ENCODE measurements at places on chromosomes 6 and 20. TPM values are rescaled to one million over a fixed set of nuclear protein-coding genes. Genes with fewer than 3 reads are reported as not detected.

DNA sequence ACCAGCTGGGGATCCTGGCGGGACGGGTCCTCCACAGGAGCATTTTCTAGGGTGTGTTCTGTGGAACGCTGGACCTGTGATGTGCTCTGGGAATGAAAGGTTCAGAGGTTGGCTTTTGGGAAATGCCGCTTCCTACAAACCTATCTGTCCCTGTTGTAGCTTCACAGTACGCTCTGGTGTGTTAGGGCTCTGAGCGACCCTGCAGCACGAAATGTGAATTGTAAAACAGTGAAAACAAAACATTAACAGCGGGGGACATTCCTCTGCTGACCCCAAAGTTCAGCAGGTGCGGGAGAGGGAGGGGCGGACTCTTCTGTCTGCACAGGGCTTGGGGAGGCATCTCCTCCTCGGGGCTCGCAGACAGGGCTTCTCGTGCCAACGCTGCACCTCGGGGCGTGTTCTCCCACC lies 155.9 kb downstream of the NRN1 start:
- DNase-seq, result no peak

DNA sequence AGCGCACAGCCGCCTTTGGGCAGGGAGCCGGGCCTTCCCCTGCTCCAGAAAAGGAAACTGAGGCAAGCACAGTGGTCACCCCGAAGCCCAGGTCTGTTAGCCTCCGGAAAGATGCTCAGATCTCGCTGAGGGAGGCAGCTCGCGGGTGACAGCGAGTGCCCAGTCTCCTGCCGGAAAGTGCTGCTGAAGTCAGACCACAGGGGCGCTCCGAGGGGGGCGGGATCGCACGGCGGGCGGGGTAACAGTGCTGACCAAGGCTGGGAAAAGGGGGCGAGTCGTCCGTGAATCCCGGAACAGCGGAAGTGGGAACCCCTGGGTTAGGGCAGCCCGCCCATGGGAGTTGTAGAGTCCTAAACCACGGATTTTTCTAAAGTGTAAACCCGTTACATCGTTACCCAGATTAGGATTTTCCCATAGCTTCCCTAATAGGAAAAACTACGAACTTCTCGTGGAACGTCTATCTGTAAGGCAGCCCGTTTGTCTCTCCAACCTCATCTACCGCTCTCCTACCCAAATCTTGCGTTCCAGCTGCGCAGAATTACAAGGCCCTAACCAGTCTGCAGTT lies 504 bp downstream of the VPS16 start:
- DNase-seq, result peak; percentile 39

DNA sequence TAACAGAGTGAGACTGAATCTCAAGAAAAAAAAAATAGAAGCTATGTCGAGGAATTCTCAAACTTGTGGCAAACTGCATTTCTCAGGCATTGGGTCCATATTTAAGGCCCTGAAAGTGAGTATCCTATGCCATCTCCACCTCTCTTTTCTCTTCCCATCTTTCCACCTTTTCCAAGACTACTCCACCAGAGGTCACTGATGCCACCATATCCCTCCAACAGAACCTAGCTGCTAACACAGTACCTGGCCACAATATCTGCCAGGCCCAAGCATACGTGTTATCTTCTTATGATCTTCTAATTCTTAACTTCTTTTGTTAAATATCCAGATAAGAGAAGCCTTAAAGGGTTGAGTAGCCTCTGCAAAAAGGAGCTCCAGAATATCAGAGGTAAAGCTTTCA lies 8.2 kb upstream of the ADGRF4 start:
- no peak for DNase-seq

DNA sequence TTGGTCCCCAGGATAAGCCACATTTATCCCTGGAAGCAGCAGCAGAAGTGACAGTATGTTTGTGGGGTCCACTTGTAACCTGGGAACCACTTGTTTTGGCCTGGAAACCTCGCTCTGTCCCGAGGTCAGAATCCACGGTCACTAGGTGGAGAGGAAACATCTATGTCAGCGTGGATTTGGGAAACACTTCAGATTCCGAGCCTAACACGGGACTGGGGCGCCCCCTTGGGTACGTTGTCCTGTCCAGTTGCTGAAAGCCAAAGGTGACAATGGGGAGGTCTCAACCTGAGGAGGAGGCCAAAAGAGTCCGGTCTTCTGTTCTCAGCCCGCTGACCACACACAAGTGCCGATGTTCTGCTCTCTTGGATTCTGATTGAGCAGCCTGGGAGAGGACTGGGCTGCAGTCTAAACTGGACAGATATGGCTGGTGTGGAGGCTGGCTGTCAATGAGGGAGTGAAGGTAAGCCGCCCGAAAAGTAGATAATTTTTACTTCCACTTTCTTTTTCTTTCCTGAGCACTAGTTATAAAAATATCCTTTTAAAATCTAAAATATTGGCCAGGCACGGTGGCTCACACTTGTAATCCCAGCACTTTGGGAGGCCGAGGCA lies 4.9 kb upstream of the ZFP57 start:
- no peak for DNase-seq

GRCh38 chr6:35544769-35545361 lies 32.2 kb upstream of the TULP1 start:
- no peak for DNase-seq

GRCh38 chr20:59406446-59406845 lies 106.0 kb downstream of the EDN3 start:
- DNase-seq, result no peak

- no peak for DNase-seq
These were observed 329.8 kb upstream of the SOX4 start for GRCh38 chr6:21263531-21264287.

Gene COL19A1
- polyA plus RNA-seq, result not detected

- no peak for DNase-seq
These were observed 81.4 kb downstream of the LIN28B start for GRCh38 chr6:105038259-105038658.

GRCh38 chr20:5788385-5788895 lies 38.2 kb downstream of the SHLD1 start:
- DNase-seq, result peak; percentile 92

DNA sequence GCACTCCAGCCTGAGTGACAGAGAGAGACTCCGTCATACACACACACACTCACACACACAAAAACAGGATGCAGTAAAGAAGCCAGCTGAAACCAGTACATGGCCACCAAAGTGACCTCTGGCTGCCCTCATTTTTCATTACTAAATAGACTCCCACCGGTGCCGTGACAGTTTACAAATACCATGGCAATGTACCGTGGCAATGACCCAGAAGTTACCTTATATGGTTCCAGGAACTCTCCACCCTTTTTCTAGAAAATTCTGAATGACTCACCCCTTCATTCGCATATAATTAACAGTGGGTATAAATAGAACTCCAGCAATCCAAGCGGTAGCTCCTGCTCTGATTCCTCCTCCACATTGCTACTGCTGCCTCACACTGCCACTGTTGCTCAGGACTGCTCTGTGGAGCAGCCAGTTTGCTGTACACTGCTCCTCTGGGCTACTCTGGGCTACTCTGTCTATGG lies 57.7 kb downstream of the SNX5 start:
- DNase-seq, result no peak

Gene ADAM33
- 0.42 TPM for polyA plus RNA-seq

- no peak for DNase-seq
These were observed 34.9 kb upstream of the FOXC1 start for GRCh38 chr6:1574890-1575209.

DNA sequence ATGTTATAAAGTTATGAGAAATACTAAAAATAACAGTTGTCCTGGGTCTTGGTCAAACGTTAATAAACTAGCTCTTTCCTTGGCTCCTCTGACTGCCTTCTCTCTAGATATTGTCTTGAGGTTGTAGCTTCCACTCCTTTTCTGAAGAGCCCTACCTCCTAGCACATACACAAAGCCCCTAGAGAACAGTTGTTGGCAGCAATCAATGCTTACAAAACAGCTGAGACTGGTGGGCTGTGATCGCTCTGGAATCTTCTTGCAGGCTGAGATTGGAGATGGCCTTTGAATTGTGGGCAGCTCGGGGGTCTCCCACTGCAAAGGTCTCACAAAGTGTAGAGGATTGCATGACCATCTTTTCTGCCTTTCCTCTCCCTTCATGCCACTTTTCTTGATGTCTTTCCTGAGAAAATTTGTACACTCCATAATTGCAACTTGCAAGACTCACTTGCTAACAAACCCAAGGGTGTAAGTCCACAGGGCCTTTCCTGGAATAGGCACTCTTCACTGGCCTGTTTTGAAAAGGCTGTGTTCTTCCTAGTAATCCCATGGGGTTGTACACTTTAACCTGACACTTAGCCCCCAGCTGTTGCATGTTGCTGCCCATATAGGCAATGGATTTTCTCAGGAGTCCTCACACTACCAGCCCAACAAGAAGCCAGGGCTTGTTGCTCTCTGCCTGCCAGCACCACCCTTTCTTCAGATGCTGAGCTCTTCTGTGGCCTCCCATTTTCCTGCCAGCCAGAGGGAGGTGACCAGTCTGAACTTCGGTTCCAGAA lies 99.9 kb downstream of the TCP11 start:
- DNase-seq, result no peak

DNA sequence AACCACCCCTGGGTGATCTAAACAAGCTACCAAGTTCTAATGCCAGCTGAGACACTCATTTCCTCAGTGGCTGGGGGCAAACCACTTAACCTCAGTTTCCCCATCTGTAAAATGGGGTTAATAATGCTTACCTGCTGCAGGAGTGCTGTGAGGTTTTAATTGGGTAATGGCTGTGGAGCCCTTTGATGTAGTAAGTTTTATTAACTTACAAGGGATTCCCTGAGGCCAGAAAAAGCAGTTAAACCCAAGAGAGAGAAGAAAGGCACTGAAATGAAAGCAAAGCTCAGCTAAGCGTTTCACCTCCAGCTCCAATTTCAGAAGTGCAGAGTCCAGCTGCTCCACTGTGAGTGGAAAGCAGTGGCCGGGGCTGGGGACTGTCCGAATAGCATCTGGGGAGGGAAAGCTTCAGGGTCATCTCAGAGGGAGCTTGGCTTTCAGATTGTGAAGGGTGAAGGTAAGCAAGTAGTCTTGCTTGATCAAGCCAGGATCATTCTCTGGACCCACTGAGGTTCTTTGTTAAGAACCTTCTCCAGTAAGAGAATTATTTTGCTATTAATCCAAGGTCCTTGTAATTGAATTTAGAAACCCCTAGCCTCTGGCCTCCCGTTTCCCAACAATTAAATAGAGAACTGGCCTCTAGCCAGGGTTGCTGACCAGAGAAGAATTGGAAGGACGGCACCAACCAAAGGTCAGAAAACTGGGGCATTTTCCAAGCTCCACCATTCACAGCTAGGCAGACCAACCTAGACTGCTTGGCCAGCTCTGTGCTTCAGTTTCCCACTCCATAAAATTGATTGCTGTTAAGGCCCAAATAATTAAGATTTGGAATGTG lies 20.9 kb upstream of the TCP11 start:
- DNase-seq, result no peak

Gene RRAGD
- 38.8 TPM for polyA plus RNA-seq

DNA sequence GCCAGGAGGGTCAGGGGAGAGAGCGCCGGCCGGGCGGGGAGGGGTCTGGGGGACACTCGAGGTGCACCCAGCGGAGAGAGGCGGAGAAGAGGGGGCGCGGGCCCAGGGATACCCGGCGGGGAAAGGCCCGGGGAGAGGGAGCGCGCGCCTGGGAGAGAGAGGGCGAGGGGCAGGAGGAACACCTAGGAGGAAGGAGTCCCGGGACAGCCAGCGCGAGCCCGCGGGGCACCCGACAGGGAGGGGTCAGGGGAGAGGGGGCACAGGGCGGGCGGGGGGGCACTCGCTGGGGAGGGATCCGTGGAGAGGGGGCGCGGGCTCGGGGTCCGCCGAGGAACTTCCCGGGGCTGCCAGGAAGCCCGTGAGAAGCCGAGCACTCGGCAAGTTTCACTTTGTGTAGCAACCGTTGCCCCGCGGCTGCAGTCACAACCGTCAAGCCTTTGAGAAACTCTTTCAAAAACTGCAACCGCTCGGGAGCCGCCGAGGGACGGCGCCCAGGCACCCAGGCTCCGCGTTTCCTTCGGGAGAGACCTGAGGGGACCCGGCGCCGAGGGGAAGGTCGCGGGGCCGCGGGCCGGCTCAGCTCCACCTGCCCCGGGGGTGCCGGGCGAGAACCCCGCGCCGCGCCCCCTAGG lies 471 bp downstream of the EZR start:
- peak; percentile 46 for DNase-seq

DNA sequence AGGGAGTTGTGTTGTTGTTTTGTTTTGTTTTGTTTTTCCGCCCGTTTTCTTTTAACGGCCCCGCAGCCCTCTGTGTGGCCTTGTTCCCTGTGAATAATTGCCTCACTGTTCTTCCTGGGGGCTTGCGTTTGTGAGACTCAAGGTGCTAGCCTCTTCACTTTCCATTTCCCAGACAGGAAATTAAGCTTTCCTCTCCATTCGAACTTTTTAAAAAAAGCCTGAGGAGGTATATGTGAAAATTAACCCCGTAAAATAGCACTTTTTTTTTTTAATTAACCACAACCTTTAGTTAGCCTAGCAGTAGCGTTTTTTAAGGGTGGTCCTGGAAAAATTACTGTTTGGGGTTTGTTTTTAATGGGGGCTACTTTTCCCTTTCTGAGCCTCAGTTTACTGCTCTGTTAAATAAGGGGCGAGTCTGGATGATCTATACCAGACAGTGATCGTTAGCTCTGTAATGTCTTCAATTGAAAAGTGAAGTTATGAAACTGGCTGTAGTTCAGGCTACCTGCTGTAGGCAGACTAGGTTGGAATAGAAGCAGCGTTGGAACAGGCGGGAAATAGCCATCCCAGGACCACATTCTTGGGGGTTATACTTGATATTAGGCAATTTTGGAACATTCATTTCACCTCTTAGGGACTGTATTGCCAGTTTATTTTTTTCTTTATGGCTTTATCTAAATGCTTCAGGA lies 1.7 kb downstream of the STX16 start:
- DNase-seq, result no peak

Gene VSX1
- 0.56 TPM for polyA plus RNA-seq

DNA sequence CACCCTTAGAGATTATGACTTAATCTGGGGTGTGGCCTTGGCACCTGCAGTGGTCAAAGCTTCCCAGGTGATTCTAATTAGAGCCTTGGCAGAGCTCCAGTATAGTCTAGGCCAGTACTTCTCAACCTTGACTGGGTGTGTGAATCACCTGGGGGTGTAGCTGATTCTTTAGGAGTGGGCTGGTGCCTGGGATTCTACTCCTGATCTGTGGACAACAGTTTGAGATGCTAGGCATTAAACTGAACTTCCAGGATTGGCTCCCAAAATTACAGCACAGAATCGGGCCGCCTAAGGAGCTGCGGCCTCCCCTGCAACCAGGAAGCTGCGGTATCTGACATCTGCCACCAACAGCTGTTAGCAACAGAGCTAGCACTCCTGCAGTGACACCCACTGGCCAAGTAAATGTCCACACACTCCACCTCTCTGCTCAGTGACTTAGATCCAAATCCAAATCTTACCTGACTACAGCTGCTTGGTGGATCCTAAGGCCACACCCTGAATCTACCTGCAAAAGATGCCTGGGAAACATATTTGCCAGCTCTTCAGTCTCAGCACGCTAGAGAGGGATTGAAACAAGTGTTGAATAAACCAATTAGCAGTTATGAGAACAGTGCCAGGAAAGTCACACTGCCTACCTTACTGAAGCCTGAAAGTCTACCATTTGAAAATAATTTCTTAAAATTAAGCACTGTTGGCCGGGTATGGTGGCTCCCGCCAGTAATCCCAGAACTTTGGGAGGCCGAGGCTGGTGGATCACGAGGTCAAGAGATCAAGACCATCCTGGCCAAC lies 126.7 kb downstream of the UNC5CL start:
- DNase-seq, result no peak

Gene MAFB
- polyA plus RNA-seq, result 2.7 TPM

- no peak for DNase-seq
These were observed 462.5 kb downstream of the CDH26 start for GRCh38 chr20:60420676-60421229.

Gene FAM83D
- polyA plus RNA-seq, result 30.7 TPM

Gene ADGB
- not detected for polyA plus RNA-seq

Gene EDN3
- 0.87 TPM for polyA plus RNA-seq

Gene SLC22A2
- 0.58 TPM for polyA plus RNA-seq

Gene HCK
- 3.4 TPM for polyA plus RNA-seq

- DNase-seq, result peak; percentile 78
These were observed 129.2 kb downstream of the FYN start for GRCh38 chr6:111743862-111744692.
